ENCODE measurements at places on chromosomes 1 and 21.

- DNase-seq: no peak
Measured at GRCh38 chr1:4224684-4225467, 324.8 kb upstream of the C1orf174 start.

DNA sequence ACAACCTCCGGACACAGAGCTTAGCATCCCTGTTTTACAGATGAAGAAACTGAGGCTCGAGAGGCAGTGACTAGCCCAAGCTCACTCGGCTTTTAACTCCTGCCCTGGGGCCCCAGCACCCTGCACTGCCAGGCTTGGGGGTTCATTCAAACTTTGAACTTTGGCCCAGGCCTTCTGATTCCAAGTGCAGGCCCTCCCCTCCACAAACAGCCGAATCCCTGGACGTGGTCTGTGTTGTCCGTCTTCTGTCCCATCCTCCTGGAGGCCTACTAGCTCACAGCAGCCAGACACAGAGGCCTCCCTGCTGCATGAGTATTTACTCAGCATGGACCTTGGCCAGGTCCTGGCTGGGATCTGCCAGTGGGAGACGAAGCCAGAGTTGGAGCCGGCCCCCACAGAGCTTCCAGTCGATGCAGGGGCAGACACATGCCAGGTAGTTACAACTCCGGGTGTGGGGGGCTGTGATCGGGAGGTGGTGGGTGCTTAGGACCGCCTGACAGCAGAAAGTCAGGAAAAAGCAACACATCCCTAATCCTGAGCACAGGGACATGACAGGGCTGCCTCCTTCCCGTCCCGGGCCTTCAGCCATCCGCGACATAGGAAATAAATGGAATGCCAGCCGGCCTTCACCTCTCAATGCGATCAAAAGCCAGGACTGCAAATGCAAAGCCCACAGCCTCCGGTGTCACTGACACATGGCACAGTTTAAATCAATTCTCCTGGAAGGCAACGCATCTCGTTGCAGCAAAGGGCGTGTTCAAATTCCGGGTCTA is 7.4 kb downstream of the IFFO2 start:
- no peak for DNase-seq

- no peak for DNase-seq
Measured at GRCh38 chr1:116107371-116107770, 3.8 kb upstream of the MAB21L3 start.

GRCh38 chr1:156383023-156383422 is 14.0 kb downstream of the RHBG start:
- DNase-seq: peak; percentile 38

- no peak for DNase-seq
Measured at GRCh38 chr1:69523461-69523860, 44.3 kb upstream of the LRRC7 start.

DNA sequence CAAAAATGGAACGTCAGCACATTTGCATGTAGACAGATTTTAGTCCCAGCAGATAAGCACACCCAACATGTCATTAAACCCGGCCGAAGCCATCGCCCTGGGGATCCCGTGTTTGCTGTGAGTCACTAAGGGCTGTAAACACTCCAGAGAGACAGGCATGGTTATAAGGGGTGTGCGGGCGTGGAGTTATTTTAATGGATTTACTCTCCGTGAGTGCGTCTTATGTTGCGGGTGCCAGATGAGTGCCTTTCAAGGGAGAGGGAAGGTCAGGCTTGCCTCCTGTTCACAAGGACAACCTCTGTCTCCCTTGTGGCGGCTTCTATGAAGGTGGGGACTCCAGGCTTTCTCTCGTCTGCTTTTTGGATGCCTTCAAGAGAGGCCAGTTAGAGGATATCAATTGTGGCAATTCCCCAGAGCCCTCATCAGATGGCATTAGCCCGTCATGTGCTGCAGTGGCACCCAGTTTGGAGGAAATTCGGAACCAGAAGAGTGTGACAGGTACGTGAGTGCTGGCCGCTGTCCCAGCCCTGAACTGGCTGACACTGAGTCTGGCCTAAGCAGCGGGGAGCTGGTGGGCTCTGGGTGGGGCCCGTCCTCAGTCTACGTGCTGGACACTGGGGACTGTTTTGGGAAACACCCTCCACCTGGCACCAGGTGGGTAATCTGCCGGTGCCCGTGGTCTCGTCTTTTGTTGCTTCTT is 223.8 kb upstream of the TMEM51 start:
- DNase-seq: no peak

- no peak for DNase-seq
Measured at GRCh38 chr21:26123012-26123411, 47.6 kb downstream of the APP start.

- DNase-seq: no peak
Measured at GRCh38 chr1:53616511-53616910, 122.5 kb downstream of the GLIS1 start.

DNA sequence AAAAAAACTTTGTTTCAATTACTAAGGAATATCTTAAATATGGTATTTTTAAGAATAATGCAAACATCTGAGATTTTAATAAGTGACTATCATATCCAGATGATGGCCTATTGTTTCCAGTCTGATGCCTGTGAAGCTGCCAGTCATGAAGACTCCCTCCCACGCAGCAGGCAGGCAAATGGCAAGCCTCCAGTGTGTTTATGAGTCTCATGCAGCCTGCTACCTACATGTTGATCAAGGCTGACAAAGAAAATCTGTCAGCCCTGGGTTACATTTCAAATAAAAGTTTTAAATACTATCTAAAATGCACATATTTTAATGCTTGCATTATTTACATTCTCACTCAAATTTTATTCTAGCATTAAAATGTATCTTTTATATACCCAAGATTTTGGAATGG is 137.6 kb upstream of the RNPC3 start:
- DNase-seq: no peak

DNA sequence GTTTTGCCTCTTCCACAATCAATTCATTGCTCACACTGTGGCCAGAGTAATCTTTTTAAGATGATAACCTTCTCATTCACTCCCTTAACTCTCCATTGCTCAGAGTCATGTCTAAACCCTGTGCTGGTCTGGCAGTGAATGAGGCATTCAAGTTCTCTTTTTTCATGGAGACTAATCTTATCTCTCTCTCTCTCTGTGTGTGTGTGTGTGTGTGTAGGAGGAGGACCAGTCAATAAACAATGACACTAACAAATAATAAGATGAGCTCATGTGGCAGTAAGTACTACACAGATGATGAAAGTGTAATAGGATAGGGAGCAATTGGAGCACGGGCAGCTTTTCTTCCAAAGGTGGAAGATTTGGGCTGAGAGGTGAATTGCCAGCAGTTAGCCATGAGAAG is 122.0 kb upstream of the B3GALT2 start:
- no peak for DNase-seq

- DNase-seq: peak; percentile 47
Measured at GRCh38 chr1:11736746-11737639, 1.1 kb downstream of the AGTRAP start.

DNA sequence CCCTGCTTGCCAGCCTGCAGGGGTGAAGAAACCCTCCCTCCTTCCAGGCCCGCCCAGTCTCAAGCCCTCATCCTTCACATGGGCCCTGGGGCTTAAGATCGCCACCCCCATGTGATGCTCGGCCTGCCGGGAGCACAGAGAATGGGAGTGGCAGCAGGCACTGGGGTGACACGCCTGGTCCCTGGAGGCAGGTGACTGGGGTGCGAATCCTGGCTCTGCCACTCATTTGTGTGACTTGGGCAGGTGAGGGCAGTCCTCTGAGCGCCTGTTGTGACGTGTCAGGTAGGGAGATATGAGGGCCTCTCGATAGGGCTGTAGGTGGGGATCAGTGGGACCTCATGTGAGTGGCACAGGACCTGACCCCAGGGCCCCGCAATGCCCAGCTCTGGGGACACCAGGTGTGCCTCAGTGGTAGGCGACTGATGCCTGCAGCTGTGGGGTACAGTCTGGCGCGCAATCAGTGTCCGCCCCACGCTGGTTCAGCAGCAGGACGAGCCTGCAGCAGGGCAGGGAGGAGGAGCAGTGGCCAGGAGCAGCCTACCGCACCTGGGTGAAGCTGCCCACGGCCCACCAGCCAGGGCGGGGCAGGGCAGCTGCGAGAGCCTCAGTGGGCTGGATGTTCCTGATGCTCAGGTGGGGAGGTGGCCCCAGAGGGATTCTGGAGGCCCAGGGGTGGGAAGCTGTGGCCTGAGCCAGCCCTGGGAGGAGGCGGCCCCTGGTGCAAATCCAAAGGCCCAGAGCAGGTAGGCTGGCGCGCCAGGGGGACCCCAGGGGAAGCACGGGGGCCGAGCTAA is 6.2 kb downstream of the SH2D5 start:
- no peak for DNase-seq

GRCh38 chr21:44574457-44575306 is 1.2 kb downstream of the KRTAP10-4 start:
- DNase-seq: no peak

GRCh38 chr1:233393084-233393840 is 65.7 kb downstream of the MAP3K21 start:
- DNase-seq: no peak

DNA sequence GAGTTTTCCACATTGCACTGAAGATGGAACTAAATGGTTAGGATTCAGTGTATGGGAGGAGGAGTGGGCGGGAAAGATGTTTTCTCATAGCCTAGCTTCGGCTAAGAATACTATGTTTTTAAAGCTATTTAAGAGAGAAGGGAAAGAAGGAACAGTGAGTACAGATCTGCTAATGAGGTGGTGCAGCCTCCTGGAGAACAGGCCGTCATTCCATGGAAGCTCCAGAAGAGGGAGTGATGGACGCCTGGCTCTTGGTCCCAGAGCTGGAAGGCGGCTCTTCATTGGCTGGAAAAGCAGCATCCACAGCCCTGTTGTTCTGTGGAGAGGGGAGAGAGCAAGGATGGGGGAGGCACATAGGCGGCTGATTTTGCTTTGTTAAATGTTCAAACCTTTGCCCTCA is 6.9 kb downstream of the CAMK1G start:
- no peak for DNase-seq

DNA sequence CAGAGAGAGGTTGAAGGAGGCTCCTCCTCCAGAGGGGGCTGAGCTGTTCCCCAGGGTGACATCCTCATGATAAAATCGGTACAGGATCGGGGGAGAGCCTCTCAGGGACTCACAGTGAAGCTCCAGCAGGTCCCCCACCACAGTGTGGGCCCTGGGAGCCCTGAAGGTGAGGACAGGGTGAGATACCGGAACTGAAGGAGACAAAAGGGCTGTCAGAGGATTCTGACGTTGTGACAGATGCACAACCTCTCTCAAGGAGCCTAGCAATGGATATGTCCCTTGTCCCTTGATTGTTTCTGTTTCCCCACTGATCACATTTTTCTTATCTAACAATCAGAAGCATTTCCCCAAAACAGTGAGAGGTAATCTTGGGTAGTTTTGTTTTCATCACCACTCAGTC is 5.2 kb downstream of the FCRL3 start:
- DNase-seq: no peak

GRCh38 chr1:98045211-98045766 is 124.5 kb upstream of the DPYD start:
- DNase-seq: no peak

DNA sequence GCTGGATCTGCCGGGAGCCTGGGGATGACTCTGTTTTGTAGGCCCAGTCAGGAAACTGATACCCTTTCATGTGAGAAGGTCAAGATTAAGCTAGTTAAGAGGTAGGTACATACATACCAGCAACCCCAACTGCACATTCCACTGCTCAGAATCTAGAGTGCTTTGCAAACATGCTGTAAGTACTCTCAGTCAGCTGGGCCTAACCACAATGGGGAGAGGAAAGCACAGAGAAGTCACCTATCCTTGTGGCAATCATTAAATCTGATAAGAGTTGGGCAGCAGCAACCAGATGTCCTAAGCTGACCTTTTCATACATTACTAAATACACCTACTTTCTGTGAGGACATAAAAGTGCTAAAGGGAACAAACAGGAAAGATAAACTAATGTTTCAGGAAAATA is 2.5 kb downstream of the ETV3 start:
- DNase-seq: no peak

GRCh38 chr1:20848162-20848561 is 61.1 kb upstream of the HP1BP3 start:
- DNase-seq: no peak

- DNase-seq: no peak
Measured at GRCh38 chr1:246748867-246749266, 24.7 kb downstream of the SCCPDH start.

DNA sequence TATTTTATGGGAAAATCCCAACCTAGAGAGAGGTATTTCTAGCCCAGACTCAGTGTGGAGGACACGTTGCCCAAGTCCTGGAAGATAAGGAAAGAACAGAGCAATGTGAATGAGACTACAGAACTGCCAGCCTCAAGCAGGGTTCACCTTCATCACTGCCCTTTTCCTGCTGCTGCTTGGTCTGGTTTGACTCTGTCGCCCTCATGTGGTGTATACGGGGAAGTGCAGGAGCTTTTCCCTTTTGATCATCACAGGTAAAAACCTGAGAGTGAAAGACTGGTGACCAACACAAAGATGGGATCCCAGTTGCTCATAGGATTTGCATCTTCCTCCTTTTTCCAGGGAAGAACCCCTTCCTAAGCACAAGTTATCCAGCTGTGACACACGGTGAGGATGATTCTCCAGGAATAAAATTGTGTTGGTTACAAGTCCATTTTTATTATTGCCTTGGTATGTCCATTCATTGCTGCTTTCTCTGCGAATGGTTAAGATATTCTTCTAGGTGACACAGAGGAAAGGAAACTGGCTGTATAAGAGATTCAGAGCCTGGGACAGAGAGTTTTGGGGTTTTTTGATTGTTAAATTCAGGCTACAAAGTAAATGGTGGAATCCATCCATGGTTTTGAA is 89.5 kb upstream of the CD53 start:
- DNase-seq: peak; percentile 46

Data from T-helper 2 cell treated with Interferon-gamma antibody and Interleukin-4, amounts not matched to agents 5 μg/mL and 100 μg/mL, for 36 hours (primary cell).